ENCODE measurements at places on chromosomes 1 and 21. TPM values are rescaled to one million over a fixed set of nuclear protein-coding genes. Genes with fewer than 3 reads are reported as not detected.

Gene GUCA2A
- not detected for total RNA-seq

Gene FCRL1
- 2.2 TPM for total RNA-seq

Gene ATP13A2
- total RNA-seq, result 24.7 TPM

Gene S100A1
- total RNA-seq, result 5.3 TPM

Gene NDUFS5
- 214 TPM for total RNA-seq

Gene RBBP5
- total RNA-seq, result 16.0 TPM

Gene RAP1GAP
- 20.5 TPM for total RNA-seq

Gene OR10Z1
- total RNA-seq, result not detected
